Activated CD8-positive, alpha-beta memory T cell treated with anti-CD3 and anti-CD28 coated beads for 4 hours (primary cell): ENCODE measurements at places on chromosomes 7 and 10.

DNA sequence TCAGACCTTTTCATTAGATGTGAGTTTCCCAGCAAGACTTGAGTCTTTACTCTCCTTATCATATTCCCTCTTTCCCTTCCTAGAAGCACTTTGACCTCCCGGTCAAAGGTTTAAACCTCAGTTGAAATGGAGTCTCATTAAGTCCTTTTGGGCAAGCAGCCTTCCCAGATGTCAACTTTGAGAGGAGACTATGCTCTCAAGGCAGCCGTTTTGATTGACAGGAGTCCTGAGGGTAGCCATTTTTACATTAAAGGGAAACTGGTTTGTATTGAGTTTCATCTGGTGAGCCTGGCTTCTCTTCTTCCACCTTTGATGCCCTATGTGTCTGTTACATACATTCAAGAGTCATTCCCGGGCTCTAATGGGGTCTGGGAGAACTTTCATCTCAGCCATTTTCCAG is 685.1 kb downstream of the LRMDA start:
- DNase-seq = no peak

GRCh38 chr7:53485354-53485753 is 449.9 kb downstream of the POM121L12 start:
- no peak for DNase-seq

DNA sequence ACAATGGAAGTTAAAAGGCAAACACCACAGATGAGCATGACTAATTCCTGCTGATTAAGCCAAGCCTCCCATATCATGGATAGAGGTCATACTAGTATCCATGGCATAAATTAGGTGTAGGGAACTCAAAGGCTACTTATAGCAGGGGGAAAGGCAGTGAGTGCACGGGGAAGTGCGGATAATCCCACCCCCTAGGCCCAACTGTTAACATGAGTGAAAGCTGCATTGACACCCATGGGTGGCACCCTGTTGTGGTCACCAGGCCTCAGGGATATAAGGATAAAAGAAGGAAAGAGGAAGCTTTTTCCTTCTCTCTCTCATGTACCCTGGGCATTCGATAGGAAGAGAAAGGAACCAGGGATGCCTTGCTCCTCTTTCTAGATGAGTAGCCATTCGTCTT is 161.9 kb downstream of the DGKB start:
- DNase-seq = no peak

DNA sequence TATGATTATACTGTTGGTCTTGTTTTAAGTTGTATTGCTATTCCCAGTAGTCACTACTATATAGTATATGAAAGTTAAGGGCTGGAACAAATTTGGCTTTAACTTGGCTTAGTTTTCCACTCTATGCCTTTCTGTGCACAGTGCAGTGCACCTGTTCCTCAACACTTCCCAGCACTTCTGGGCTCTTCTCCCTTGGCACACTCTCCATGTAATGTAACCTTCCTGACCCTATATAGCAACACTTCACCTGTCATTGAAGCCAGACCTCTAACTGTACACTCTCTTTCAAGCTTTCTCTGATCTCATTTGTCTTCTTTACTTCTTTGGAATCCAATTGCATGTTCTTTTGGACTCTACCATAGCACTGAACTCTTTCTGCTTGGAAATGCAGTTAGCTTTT is 83.9 kb upstream of the SMIM30 start:
- DNase-seq = no peak

DNA sequence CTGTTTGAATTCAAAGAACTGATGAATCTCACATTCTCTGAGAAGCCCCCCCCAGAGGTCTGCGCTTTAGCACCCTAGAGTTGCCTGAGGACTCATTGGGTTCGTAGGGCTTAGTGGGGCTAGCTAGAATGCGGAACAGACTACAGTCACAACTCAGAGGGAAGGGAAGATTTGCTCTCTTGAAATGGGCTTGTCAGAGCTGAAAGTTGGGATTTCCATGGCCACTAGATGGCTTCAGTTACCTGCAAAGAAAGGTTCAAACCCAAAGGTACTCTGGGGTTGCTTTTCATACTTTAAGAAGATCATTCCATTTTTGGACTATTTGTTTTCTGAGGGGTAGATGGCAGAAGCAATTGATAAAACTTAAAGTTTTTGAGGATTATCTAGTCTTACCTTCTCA is 205.0 kb downstream of the BBS9 start:
- no peak for DNase-seq

- no peak for DNase-seq
These were observed 1101.7 kb upstream of the GHITM start for GRCh38 chr10:83037653-83038052.

- DNase-seq = no peak
These were observed 542 bp downstream of the FBXL13 start for GRCh38 chr7:103073989-103074518.

GRCh38 chr10:58081353-58081752 is 186.3 kb downstream of the IPMK start:
- DNase-seq = no peak

GRCh38 chr7:1761774-1762173 is 91.7 kb downstream of the ELFN1 start:
- DNase-seq = no peak

DNA sequence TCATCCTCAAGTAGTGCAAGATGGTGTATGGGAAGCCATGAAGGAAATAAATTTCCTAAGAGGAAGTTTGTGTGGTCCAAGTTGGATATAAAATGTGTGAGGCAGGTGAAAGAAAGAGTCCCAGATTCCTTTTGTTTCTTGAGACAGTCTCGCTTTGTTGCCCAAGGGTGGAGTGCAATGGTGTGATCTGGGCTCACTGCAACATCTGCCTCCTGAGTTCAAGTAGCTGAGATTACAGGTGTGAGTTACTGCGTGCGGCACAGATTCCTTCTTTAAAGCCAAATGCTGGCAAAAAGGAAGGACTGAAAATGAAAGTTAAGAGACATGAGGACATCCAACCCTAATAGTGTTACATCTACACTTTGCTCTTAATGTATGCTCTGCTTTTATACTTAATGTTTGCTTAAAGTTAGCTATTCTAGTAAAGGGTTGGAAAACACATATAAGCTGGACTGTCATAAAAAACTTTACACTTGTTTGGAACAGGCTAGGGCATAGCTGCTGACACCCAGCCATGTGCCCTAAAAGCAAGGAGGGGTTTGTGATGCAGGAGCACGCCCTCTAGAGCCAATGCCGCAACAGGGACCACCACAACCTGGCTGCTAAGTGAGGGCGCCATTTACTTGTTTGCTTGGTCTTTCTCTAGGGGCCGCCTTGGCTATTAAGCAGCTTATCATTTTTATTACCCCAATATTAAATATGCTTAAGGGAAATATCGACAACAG is 34.5 kb downstream of the CLEC2L start:
- DNase-seq = no peak

GRCh38 chr7:7264306-7265040 is 82.1 kb downstream of the C1GALT1 start:
- no peak for DNase-seq

DNA sequence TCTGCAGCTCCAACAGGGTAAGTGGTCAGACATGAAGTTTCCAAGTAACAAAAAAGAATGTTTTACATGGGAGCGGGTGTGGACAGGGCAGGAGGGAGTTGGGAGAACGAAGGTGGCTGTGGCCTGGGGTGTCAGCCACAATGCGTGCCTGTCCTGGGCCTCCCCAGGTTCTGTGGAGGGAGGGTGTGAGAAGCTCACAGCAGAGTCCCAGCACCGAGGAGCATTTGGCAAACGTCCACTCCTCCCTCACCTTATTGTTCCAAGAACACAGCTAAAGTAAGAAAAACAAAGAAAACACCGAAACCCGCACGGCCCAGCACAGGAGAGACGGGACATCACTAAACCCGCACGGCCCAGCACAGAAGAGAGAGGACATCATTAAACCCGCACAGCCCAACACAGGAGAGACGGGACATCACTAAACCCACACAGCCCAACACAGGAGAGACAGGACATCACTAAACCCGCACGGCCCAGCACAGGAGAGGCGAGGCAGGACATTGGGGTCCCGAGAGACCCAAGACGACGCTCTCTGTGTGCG is 226.4 kb downstream of the MAD1L1 start:
- DNase-seq = no peak

DNA sequence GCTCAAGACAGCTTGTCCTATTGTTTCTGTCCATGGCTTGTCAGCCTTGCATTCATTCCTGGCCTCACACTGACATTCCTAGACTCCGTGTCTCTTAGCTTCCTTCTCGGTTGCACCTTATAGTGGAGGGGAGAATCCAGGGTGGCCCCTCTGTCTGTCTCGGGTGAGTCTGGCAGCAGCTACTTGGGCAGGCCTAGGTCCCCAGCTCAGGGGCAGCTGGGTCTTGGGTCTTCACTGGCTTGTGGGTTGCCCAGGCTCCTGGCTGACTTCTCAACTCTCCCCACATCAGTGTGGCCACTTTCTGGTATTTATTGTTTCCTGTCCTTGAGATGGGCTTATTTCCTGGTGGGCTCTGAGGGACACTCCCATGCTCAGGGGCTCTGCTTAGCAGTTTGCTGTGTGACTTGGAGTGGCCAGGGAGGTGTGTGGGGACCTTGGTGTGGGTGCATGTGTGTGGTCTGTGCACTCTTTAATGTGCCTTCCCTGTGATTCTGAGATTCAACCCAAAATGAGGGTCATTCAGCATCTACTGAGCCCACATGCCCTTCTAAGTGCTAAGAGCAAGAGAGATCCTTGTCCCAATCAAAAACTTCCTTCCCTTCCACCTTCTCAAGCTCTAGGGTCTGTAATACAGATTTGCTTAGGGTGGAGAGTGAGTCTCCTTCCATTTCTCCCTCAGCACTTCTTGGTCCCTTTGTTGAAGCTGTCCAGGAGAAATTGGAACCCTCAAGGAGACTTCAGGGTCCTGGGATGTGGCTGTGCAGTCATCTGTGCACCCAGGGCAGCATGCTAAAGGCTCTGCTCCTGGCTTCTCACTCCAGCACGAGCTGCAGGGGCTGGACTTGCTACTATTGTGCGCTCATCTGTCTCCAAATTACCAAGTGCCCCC is 20.1 kb downstream of the UPP1 start:
- DNase-seq = no peak

GRCh38 chr7:29976266-29976665 is 13.3 kb downstream of the SCRN1 start:
- no peak for DNase-seq
